Left lobe of liver (tissue), 2 donors: ENCODE measurements at places on chromosomes 1 and 21.
A peak's percentile ranks its signal among the peaks of the same experiment; 100 is the strongest.

DNA sequence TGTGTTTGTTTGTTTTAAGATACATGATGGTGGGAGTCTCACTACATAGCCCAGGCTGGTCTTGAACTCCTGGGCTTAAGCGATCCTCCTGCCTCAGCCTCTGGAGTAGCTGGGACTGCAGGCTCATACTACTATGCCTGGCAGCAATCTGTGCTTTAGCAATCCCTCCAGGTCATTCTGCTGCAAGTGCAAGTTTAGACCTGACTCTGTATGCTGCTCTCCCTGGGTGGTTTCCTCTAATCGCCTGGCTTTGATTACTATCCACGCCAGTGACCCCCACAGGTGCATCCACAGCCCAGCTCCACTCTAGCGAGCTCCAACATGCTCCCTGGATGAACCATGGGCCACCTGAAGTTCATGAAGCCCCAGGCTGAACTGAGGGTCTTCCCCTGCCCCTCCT, 15.5 kb upstream of the PABPC4 start:
- no peak for DNase-seq

DNA sequence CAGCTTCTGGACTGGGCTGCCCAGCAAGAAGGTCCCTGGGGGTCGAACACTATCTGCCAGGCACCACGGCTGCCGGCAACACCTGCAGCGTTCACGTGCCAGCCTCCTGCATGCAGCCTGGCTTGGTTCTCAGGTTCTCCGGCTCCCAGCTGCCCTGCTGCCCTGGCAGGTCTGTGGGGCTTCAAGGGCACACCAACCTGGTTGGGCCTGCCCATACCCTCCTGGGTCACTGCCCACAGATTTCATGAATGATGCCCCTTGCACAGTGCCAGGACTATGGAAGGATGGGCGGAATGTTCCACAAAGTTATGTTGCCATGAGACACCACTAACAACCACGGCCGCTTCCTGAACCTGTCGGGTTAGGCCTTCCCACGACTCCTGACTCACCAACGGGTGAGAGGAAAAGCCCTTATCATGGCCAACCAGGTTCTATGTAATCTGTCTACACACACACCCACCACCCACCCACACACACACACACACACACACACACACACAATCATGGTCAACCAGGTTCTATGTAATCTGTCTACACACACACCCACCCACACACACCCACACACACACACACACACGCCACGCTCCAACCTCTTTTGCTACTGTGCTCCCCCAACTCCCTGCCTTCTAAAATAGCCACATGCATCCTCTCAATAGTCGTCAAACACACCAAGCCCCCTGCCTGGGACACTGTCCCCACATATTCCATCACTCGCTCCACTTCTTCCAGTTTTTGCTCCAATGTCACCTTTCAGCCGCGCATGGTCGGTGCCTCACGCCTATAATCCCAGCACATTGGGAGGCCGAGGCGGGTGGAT, 32.2 kb downstream of the HSPG2 start:
- DNase-seq: no peak

DNA sequence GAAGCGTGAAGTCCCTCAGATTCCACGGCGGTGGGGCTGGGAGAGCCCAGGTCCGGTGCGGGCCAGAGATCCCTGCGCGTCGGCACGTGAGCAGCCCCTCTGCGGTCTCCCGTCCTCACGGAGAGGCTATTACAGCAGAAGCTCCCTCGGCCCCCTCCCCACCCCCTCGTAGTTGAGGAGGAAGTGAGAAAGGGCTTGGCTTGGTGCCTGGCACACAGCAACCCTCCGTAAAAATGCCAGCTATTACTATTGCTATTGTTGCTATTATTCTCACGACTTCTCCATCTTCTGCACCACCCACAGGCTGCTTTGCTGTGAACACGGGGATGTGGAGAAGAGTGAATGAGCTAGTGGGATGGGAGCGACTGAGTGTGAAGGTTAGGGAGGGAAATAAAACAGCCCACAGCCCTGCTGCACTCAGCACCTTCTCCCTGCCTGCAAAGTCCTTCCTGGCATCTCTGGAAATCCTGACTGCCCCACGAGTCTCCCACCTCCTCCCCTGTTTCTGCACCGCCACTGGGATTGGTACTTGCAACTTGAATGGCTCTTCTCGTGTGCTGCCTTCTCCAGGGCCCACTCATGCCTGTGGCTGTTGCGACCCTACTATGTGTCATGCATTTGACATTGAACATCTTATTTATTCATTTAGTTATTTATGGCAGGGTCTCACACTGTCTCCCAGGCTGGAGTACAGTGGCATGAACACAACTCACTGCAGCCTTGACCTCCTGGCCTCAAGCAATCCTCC, 26.6 kb downstream of the ZBTB18 start:
- DNase-seq: no peak

DNA sequence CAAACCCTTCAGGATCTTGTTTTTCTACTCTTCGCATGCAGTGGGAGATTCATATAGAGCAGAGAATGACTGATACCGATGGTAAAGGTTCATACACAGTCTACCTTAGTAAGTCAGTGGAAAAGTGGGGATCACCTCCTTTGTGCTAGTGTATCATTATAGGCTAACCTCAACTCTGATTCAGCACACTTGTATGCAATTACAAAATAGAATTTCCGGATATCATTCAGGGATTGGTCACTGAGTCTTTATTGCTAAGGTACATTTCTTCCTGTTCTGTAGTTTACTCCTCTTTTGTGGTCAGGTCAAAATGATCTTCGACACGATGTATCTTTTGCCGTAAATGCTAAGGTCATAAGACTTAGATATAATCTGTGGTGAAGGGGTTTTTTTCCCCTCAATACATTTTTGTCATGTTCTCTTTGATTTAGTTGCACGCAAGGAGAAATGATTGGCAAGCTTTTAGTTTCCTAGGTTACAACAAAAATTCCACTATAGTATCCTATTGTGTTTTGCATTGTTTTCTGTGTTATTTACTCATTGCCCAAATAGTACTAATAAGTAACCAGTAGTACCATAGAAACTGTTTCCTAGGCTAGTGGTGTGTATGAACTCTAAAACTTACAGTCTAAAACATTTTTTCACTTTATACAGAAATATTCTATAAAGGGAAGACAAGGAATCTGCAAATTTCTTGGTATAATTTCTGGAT, 35.7 kb upstream of the PLA2G4A start:
- DNase-seq: no peak

GRCh38 chr21:36188937-36189336, 32.3 kb downstream of the DOP1B start:
- no peak for DNase-seq

DNA sequence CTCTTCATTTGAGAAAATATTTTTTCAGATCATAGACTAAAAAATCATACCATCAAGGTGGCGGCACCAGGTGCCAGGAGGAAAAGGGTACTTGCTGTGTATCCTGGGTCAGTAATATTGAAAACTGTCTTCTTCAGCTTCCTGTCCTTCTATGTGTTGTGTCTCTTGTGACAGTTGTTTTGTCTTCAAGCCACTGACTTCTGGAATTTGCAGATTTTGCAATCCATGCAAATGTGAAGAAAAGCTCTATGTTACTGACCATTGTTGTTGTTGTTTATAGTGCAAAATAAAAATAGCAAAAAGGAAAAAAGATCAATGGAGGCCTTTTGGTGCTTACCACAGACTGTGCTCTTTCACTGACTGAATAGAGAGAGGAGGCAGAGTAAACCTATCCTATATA, 83.2 kb upstream of the RHOU start:
- DNase-seq: no peak

- DNase-seq: peak; percentile 14
These were observed 4.8 kb upstream of the SARS1 start for GRCh38 chr1:109208836-109209463.

GRCh38 chr21:45740491-45741357, 97.2 kb downstream of the PCBP3 start:
- DNase-seq: no peak

GRCh38 chr1:172485626-172486025, 41.8 kb upstream of the PIGC start:
- no peak for DNase-seq
